SK-MEL-5 (cell line): ENCODE measurements at places on chromosomes 1 and 21.

DNA sequence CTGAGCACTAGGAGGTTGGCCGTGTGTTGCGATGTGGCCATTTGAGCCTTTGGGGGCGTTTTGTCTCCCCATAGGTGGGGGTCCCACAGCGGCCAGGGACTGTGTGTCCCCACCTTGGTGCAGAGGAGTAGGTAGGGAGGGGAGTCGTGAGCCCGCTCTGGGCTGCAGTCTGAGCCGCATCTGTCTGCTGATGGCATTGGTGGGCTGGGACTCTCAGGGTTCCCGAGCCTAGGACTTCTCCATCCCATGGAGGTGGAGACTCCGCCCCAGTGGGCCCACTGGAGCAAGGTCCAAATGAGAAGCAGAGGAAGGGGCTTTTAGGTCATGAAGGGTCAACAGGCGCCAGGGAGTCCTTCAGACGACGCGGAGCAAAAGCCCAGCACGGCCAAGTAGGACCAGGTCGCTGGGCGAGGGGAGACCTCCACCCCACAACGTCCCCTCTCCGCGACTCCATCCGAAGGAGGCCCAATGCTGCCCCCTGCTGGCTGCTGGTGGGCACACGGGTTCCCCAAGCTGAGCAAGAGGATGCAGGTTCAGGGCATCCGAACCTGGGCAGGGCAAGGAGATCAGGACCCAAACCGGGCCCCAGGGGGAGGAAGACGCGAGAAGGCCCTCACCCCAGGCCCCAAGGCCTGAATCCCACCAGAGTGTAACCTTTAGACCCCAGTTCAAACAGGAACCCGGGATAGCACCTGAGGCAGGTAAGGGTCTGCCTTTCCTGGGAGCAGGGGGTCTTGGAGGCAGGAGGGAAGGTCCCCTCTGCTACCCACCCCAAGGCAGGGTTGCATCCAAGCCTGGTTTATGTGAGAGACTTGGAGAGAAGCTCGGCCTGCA, 14.9 kb downstream of the TTC34 start:
- peak; percentile 53 for DNase-seq

DNA sequence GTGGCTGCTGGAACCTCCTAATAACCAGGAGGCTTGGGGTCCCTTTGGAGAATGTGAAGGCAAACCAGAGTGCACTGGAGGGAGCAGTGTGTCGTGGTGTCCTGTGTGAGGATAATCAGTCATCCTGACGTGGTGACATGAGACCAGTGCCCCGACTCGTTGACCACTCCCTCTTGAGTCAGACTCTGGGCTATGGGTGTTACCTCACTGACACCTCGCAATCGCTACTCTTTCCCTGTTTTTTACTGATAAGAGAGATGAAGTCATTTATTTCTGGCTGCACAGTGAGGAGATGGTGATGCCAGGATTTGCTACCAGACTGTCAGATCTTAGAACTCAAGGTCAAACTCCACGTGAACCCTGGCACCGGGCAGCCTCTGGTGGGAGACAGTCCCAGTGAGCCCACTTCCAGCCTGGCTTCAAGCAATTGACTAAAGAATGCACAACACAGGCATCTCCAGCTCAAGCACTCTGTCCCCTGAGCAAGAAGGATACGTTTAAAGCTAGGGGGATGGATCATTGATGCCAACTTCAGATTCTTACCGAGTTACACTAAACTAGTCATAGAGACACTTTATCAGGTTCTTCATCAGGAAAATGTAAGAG, 30.3 kb downstream of the UBASH3A start:
- no peak for DNase-seq

DNA sequence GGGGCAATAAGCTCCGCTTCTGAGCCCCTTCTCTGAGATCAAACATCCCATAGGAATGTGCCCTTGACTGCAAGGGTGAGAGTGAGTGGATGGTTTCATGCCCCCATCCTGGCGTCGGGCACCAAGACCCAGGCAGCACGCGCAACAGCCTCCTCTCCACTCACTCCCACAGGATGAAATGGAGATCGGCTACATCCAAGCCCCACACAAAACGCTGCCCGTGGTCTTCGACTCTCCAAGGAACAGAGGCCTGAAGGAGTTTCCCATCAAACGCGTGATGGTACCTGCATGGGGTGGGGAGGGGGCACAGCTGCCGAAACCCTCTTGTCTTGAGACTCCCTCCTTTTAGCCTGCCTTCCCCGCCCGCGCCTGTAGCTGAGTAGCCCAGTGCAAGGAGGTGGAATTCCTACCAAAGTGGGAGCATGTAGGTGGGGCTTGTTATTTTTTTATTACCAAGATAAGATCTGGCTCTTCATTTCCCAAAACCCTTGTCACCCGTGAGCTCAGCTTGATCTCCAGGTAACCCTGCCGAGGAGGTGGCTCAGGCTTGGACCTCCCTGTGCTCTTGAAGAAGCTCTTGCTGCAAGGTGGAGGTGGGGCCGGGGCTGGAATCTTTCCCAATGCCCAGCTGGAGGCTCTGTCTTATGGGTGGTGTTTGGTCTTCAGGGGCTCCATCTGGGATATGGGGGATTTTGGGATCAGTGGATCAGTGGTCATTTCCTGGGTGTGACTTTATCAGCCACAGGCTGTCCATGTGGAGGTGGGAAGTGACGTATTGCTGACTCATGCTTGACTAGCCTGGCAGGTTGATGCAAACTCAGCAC, 24.0 kb upstream of the PADI6 start:
- DNase-seq, result no peak

GRCh38 chr1:218284377-218284916, 646 bp upstream of the RRP15 start:
- no peak for DNase-seq

- DNase-seq, result no peak
These were observed 15.4 kb upstream of the VSIG8 start for GRCh38 chr1:159877695-159878444.

- no peak for DNase-seq
These were observed 100.8 kb downstream of the SIK1 start for GRCh38 chr21:43325968-43326715.

DNA sequence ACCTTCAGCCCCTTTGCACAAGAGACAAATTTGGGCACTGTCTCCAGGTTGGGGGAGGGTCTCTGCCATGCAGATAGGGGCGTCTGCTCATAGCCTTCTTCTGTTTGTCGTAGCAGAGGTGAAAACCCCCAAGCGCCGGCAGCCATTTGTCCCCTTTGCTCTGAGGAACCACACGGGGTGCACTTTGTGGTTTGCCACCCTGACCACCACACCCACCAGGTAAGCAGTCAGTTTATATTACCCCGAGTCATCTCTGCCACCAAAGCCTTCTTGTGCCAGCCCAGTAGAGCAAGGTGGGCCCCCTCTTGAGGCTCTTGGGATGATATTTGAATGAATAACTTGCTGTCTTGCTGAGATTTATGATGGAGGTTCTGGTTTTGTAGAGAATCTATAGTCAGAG, 111.8 kb downstream of the VPS13D start:
- DNase-seq, result no peak

DNA sequence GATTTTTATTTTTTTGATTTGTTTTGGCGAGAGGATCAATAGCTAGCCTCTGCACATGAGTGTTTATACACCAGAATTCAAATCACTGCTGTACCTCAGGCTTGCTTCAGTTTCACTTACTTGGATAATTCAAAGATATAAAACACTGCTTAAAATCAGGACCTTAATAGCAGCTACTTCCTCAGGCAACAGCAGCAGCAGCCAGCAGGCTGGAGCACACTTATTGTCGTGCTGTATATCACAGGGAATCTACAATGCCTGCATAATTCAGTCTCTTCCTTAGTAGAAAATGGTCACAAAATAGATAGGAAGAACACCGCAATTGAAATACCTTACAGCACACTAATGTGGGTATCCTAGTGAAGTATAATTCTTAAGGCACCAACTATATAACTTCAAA, 497.3 kb downstream of the NEGR1 start:
- no peak for DNase-seq
